ENCODE measurements at places on chromosomes 5 and 9.

GRCh38 chr9:18073002-18073401 lies 401.0 kb upstream of the ADAMTSL1 start:
- no peak for DNase-seq

DNA sequence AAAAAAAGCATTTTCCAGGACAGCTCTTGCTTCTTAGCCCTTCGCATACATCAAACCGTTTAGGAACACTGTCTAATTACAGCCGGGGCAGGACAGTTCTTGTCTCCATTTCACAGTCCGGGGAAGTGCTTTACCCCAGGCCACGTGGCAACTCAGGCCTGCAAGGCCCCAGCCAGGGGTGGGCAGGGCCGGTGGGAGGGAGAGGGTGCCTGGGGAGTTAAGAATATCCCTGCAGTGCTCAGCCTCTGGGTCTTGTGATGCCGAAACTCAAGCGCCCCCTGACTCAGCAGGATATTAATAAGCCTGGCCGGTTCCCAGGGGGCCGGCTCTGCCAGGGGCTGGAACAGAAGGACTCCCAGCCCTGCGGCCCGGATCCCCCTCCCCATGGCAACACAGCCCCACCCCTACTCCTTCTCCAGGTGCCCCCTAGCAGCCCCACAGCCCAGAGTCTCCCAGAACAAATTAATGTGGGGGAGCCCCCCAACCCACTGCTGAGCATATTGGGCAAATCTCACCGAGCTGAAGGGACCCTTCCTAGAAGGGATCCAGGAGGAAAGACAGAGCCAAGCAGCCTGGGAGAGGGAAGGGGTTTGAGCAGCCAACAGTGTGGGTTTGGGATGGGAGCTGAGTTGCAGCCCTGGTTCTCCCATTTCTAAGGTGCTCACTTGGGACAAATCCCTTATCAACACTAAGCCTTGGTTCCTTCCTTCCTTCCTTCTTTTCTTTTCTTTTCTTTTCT lies 45.3 kb downstream of the PLPP7 start:
- DNase-seq = no peak

DNA sequence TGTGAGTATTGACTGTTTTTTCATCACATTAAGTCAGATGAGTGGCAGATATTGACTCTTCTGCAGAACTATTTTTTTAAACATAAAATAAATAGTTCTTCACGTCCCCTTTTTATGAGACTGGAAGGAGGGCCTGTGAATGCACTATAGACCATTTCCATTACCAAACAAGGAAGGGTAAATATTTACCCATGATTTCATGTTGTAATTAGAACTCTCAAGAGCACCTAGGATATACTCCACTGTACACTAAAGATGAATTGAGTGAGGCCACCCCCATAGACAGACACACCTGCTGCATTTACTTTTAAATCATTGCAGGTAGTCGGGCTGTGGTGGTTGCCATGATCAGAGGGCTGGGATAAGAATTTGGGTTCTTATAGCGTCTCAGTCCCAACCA lies 22.6 kb downstream of the SLC36A1 start:
- no peak for DNase-seq

DNA sequence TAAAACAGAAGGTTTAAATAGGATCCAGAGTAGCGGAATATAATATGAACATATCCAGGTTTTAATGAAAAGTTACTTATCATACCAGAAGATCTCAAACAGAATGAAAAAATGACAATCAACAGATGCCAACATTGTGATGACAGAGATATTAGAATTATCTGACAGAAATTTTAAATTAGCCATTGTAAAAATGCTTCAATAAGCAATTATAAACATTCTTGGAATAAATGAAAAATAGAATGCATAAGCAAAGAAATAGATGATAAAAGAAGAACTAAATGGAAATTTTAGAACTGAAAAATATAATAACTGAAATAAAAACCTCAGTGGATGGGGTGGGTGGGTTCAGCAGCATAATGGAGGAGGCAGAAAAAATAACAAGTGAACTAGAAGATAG lies 37.2 kb downstream of the ZMAT2 start:
- DNase-seq = no peak

DNA sequence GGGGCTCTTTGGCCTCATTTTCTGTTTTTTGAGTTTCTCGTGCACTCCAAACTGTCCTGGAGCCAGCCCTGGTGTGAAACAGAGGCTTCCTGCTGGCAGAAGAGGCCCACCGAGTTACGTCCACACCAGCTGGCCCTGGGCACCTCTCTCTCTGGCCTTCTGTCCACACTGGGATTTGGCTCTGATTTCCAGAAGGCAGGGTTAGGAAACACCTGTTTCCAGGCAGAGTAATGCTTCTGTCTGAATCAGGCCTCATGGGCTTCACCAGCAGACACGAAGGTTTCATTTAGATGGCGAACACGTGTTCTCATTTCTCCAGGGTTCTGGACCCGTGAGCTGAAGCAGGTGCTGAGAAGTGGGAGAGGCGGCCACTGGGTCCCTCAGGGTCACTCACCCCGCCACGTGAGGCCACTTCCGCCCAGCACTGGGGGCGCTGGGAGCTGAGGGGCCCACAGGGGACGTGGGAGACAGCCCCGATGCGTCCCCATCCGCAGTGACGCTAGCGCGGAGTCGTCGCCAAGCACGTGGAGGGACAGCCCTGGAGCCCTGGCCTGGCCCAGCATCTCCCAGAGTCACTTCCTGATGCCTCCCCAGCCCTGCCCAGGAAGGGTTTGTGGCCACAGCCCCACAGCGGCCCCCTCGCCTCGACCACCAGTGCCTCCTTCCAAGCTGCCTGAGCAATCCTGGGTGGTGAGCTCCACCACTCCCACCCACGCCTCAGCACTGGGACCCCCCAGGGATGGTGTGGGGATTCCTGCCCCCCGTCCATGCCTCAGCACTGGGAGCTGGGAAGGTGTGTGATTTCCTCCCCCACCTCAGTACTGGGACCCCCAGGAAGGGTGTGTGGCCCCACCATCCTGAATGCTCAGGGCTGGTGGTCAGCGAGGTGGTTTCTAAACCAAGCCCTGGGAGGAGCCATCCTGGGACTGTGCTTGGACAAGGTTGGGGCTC lies 4.9 kb upstream of the LRRC14B start:
- DNase-seq = no peak

GRCh38 chr9:30630459-30630858 lies 1754.0 kb upstream of the ACO1 start:
- no peak for DNase-seq

DNA sequence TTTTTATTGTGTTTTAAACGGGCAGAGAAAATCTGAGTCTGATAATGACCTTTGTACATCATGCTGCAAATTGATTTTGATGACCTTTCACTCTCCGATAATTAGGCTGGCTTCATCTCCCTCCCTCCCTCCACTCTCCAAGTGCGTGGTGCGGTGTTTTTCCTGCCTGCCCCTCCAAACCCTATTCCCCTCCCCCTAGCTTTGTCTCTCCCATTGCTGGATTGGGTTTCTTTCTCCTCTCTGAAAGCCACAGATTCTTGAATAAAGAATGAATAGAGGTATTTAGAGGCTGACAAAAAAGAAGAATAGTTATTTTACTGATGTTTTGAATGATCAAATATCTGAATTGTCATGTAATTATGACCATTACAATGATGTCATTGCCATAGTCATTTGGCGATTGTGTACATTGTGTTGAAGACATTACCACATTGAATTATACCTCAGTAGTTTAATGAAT lies 571.1 kb upstream of the ZNF608 start:
- DNase-seq = no peak

DNA sequence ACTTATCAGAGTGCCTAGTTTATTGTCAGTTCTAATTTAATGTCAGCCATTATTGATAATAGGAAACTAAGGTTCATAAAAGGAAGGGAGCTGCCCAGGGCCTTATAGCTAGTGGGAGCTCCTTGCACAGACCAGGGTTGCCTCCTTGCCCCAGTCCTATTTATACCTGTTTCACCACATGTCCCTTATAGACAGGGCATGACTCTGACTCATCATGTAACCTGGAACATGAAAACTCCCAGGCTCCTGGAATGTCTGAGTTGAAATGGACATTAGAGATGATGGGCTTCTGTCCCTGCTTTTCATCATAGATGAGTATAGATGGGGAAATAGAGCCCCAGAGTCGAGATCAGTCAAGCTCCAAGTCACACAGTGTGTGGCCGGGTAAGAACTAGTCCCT lies 21.1 kb downstream of the FAT2 start:
- no peak for DNase-seq

DNA sequence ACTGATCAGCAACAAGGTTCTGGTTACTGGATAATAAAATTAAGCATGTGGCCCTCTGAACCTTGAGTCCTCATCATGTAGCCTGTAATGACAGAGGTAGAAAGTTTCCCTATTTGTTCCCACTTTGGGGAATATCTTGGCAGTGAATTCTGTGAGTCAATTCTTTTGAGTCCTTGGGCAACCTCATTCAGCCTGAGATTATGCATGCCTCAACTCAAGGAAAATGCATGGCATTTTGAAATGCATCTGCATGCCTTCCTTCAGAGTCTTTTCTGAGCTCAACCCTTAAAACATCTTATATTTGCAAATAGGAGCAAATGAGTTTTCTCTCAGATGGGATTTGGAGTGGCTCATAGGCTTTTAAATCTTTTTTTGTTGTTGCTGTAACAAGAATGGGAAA lies 218.1 kb upstream of the CD180 start:
- no peak for DNase-seq

DNA sequence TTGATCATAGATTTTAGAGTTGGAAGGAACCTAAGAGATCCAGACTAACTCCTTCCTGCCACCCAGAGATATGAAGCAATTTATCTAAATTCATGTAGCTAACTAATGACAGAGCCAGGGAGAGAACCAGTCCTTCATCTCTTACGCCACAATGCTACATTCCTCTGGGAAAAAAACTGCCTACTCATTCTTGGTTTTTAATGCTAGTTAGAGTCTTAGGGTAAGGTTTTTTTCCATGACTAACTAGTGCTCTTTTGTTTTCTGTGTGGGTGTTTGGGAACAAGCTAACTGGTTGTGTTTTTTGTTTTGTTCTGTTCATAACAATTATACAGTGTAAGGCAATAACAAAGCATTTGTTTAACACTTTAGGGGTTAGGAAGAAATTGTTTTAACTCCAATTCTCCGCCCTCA lies 52.4 kb downstream of the SLC44A1 start:
- no peak for DNase-seq

GRCh38 chr5:139387611-139388197 lies 2.0 kb downstream of the MZB1 start:
- no peak for DNase-seq

GRCh38 chr9:81390792-81391456 lies 298.4 kb downstream of the TLE1 start:
- DNase-seq = no peak

GRCh38 chr5:3157214-3157613 lies 405.7 kb upstream of the IRX2 start:
- no peak for DNase-seq

GRCh38 chr5:43352131-43352530 lies 38.9 kb upstream of the HMGCS1 start:
- no peak for DNase-seq

GRCh38 chr5:717143-717542 lies 24.0 kb upstream of the TPPP start:
- no peak for DNase-seq

DNA sequence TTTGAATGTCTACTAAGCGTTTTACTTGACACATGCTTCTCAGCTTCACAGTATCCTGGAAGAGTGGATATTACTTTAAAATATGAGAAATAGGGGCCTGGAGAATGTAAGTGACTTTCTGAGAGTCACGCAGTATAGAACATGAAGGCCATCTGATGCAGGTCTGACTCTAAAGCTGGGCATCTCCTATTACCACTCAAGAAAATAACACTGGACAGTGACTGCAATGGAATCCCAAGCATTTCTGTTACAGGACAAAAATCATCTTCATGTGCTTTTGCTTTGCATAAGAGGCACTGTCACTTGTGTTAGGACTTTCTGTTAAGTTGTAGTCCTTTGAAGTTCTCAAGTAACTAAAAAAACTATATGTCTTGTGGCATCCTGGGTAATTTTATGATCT lies 335.5 kb downstream of the FBXL7 start:
- no peak for DNase-seq

GRCh38 chr9:107983762-107984161 lies 494.2 kb upstream of the KLF4 start:
- DNase-seq = no peak

- no peak for DNase-seq
These were observed 142.1 kb upstream of the DMRT1 start for GRCh38 chr9:699396-699795.

GRCh38 chr9:8754751-8755150 lies 955.2 kb upstream of the DMAC1 start:
- no peak for DNase-seq

DNA sequence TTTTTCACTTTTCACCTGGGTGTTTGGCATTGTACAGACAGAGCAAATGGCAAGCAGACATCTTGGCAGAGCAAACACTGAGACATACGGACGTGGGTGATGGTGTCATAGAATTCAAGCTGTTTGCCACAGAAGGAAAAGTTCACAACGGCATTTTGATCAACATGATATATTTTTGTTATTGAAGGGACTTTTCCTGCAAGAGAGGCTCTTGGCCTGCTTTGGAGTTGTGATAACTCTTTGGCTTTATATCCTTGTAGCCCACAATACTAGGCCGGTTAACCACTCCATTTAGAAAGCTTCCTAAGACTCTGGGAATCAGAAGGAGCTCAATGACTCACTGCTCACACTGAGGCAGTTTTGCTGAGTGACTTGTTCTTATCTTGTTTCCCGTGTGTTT lies 1038.3 kb downstream of the TLE1 start:
- no peak for DNase-seq

DNA sequence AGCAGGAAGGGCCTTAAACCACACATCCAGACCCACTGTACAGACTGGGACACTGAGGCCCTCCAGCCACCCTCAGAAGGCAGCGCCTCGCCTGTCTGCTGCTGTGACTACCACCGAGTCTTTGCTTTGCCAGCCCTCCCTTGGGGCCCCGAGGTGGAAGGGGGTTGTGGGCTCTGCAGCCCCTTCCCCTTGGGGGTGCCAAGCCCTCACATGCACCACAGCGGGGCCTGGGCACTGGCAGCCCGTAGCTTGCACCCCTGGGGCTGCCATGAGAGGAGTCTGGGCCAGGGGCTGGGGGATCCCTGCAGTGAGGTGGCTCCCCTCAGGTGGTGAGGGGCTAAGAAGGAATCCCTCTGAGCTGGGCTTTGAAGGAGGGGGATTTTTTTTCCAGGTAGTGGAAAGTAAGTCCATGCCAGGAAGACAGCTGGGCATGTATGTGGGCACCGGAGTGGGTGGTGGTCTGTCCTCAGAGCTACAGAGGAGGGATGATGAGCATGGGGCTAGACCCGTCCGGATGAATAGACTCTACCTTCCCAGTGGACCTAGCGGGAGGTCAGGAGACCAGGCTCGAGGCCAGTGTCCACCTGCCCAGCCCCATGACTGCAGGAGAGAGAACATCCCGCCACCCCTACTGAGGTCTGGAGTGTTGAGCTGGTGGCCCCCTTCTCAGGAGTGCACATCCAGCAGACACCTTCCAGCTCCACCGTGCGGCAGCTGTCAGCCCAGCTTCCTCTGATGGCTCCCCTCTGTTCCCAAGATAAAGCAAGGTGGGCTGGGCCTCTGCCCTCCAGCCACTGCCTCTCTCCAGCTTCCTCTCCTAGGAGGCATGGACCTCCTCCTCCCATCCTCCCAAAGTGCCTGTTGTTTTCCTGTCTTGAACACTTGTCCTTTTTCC lies 15.9 kb downstream of the FLT4 start:
- DNase-seq = no peak

GRCh38 chr9:126614455-126615244 lies 922 bp downstream of the LMX1B start:
- no peak for DNase-seq
